ENCODE measurements at places on chromosomes 1 and 21.

GRCh38 chr1:169044971-169045370, 61.5 kb upstream of the ATP1B1 start:
- peak; percentile 60 for DNase-seq

- no peak for DNase-seq
Observed at GRCh38 chr1:27650171-27650538, 15.2 kb upstream of the FGR start.

DNA sequence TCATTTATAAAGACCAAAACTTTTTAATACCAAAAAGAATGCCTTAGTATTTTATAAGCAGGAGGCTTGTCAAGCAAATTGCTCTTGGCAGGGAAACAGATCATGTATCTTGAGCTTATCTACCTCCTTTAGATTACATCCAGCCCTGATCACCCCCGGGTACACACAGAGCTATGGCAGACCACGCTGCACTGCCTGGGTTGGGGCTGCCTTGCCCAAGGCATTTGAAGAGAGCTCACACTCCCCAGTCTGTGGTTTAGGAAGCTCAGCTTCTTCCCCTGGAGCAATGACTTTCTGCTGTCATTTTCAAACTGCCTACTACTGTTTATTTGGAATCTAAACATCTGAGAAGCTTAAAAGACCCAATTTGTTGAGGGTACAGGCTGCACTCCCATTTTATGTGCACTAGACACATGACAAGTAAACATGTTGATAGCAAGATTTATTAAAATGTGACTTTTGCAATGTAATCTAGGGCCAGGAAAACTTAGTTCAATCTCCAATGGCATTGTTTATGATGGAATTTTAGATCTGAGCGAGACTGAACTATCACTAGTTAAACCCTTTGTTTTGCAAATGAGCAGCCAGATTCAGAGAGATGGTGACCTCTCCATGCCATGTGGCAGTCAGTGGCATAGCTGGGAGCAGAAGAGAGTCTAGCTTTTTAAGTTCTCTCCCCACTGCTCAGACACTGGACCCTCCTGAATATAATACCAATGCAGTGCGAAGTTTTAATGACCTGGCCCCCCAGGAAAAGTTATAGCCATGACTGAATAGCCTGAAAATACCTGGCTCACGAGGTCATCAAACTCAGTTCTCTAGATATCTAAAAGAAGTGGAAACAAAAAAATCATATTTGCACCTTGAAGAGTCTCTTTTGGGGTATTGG, 214.9 kb downstream of the HLX start:
- DNase-seq, result peak; percentile 41

DNA sequence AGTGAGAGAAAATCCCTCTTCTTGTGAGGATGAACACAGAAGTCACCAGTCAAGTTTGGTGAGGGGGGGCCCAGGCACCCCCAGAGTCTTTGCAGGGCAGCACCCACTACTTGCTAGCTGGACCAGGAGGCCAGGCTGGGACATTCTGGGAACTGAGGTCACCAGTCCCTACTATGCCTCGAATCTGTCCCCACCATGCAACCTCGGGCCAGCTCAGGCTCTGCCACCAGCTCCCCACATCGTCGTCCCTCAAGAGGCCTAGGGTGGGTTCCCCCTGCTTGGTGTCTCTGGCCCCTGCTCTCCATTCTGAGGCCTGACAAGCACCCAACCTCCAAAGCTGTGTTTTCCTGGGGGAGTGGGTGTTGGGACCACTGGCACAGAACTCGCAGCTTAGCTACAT, 22.2 kb upstream of the ZNF678 start:
- no peak for DNase-seq

- DNase-seq, result no peak
Observed at GRCh38 chr1:199804526-199804925, 223.0 kb upstream of the NR5A2 start.

Data from suppressor macrophage (primary cell).